ENCODE measurements at places on chromosomes 3 and 15. TPM values are rescaled to one million over a fixed set of nuclear protein-coding genes. Genes with fewer than 3 reads are reported as not detected.

The PHC3 gene
- total RNA-seq, result 34.4 TPM

The GCNT3 gene
- not detected for total RNA-seq

DNA sequence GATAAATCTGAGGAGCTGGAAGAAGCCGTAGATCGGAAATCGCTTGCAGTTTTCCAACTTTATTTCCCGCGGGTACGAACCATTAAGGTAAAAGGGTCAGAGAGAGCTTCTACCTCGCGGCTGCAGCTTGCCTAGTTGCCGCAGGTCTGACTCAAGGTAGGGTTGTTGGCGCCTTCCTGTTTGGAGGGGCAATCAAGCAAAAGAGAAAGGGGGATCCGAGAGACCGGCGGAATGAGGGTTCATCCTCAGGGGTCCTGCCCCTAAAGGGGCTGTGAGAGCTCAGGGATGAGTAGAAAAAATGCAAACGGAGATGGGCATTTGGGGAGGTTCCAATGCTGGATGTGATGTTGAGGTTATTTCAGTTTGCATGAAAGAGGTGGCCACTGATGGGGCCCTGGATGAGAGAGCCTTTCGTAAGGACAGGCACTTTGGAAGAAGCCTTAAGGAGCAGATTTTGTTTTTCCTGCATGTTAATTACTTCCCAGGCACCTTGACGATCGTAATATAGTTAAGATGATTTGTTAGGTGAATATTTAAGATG lies 265.4 kb downstream of the CGGBP1 start:
- DNase-seq, result no peak

The CLCN2 gene
- total RNA-seq, result 6.5 TPM

The EBLN2 gene
- total RNA-seq, result 7.3 TPM

The APOD gene
- 1.8 TPM for total RNA-seq

DNA sequence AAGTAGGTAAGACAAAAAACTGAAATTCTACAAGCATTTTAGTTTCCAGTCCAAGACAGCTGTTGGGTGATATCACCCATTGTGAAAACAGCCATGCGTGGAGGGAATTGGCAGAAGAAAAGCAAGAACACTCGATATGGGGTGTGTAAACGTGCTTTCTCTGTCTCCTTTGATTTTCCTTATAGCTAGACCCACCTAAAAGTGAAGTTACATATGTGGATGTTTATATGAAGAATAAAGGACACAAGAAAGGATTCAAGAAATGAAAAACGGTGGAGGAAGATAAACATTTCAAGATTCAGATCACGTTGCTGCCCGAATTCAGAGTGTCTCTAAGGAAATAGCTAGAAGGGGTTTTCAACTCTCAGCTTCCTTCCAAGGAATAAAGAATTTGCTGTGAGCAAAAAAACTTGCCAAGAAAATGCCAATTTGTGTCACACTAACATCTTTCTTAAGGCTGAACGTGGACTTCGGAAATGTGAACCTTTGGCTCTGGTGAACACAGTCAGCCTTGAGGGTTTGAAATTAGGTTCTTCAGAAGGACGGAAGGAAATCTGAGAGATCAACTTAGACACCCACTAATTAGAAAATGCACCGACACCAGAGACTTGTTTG lies 269.0 kb upstream of the ADAMTS9 start:
- no peak for DNase-seq

DNA sequence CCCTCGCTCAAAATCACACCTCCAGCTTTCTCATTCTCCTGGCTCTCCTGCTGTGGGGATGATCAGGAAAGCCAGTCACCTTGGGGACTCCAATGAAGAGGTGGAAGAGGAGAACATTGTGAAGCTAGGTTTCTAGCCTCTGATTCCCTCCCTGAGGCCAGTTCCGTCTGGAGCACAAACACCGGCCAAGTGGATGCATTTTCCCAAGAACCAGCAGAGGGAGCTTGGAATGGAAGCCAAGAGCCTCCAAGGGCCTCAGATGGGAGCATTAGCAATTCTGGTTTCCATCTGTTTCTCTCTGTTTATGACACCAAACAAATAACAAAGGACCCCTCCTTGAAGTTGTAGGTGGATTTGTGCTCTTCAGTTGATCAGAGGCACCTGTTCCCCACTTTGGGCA lies 40.6 kb upstream of the NMNAT3 start:
- DNase-seq, result no peak

The SPINK8 gene
- not detected for total RNA-seq

DNA sequence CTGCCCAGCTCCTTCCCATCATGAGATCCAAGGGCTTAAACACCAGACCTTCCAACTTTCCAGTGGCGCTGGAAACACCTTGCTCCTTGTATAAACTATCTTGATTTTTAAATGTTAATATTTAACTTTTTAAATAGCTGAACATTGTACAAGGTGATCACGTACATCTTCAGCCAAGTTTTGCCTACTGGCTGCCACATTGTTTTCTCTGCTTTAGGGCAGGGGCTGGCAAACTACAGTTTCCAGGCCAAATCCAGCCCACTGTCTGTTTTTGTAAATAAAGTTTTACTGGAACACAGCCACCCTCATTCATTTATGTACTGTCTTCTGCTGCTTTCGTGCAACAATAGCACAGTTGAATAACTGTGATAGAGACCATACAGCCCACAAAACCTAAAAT lies 27.6 kb upstream of the FOXP1 start:
- DNase-seq, result no peak

The ZNF660 gene
- total RNA-seq, result 1.5 TPM

The ALDH1A2 gene
- 34.9 TPM for total RNA-seq

The LDHAL6B gene
- total RNA-seq, result not detected

The CHST13 gene
- total RNA-seq, result not detected

- DNase-seq, result no peak
Measured at GRCh38 chr15:57048930-57049549, 130.6 kb downstream of the TCF12 start.

DNA sequence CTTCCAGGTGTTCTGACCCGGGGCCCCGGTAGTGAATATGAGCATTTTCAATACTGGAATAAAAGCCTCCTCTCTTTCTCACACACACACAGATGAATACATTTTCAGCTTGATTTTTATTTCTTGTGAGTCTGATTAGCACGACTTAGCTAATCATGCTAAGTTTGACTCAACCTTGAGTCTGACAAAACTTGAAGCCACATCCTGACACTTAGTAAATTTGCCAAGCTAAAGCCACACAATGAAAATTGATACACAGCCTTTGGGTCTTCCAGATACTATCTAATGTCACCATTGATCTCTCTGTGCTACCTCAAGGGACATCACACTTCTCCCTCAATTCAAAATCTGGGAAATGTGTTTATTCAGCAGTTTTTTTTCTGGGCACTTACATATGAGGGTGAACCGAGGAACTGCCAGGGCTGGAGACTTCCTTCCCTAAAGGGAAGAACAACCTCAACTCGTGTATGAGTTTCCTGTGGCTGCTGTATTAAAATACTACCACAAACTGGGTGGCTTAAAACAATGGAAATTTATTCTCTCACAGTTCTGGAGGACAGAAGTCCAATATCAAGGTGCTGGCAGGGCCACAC lies 18.6 kb downstream of the TMEM266 start:
- DNase-seq, result no peak

The TPRG1 gene
- not detected for total RNA-seq

The ANKRD63 gene
- not detected for total RNA-seq

GRCh38 chr3:13616359-13616758 lies 67.4 kb downstream of the FBLN2 start:
- no peak for DNase-seq

The GRK7 gene
- not detected for total RNA-seq

The WWTR1 gene
- 262 TPM for total RNA-seq

- DNase-seq, result no peak
Measured at GRCh38 chr3:114668099-114668498, 374.3 kb downstream of the TIGIT start.

The LMAN1L gene
- not detected for total RNA-seq

DNA sequence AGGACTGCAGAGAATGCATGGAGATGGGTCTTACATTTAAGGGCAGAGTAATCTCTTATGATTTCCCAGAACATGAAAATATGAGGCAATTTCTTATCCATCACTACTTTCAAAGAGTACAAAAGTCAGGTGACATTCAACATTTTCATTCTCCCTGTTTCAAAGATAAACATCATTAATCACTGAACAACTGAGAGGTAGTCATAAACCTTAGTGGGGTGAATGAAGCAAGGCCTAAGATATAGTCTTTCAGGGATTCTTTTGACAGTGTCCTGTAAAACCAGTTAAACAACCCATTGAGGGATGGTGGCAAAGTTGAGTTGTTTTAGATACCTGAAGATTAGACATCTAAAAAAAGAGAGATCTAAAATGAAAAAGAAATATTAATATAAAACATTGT lies 271.6 kb upstream of the CBLB start:
- no peak for DNase-seq

The ARL13B gene
- 12.7 TPM for total RNA-seq

DNA sequence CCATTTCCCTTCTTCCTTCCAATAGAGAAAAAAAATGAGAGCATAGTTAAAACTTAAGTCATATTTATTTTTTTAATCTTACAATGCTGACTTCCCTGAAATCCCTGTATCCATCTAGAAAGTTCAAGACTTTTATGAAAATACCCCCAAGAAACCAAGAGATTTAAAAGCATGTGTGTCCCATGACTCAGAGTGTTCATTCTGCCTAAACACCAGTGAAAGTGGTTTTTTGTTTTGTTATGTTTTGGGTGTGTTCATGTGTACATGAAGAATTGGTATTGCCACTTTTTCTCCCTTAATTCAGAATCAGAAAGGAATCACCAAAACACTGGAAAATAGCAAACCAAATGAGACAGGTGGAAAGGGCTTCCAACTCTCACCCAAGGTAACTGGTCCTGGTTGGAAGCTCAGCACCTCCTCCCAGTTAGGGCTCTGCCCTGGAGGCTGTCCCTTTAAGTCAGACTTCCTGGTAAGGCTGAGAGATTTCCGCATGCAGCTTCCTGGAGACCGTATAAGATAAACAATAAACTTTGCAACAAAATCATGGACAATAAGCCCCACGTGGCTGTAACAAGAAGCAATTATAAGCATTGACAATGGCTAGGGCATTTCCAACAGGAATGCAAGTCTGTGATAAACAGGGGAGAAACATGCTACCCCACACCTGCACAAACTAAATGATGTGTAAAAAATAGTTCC lies 121.9 kb upstream of the ARHGEF3 start:
- peak; percentile 97 for DNase-seq

DNA sequence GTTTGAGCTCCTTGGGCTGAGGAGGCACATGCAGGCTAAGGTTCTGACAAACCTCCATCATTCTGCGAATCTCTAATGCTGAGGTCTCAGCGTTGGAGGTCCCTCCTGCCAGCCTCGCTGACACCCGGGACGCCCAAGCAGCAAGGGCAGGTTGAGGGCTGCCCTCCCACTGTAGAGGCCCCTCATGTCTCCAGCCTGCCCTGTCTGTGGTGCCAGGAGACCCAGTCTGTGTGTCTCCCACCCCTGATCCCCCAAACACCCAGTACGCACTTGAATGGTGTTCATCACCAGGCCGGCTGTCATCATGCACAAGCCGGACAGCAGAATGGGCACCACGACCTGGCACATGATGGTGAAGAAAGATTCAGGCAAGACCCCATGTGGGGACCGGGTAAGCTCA lies 27.8 kb downstream of the SLC41A3 start:
- no peak for DNase-seq

The STRIT1 gene
- total RNA-seq, result not detected

The DCUN1D1 gene
- total RNA-seq, result 35.0 TPM

GRCh38 chr3:141116721-141117120 lies 65.6 kb downstream of the SPSB4 start:
- no peak for DNase-seq

The KCNAB1 gene
- 11.7 TPM for total RNA-seq

DNA sequence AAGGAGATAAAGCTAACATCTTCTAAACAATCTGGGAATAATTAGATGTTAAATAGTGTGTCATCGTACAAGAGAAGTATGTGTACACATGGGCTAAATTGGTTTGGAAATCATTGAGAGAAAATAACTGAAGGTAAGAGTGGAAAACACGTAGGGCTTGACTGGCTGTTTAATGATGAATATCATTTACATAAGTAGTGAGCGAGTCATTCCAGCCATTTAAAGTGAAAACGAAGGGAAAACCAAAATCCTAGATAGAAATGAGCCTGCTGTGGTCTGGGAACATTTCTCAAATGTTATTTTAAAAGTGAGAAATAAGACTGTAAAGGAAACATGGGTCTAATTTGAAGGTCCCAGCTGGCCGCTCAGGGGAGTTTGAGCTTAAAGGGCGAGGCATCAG lies 41.9 kb upstream of the KCNMB2 start:
- DNase-seq, result no peak

DNA sequence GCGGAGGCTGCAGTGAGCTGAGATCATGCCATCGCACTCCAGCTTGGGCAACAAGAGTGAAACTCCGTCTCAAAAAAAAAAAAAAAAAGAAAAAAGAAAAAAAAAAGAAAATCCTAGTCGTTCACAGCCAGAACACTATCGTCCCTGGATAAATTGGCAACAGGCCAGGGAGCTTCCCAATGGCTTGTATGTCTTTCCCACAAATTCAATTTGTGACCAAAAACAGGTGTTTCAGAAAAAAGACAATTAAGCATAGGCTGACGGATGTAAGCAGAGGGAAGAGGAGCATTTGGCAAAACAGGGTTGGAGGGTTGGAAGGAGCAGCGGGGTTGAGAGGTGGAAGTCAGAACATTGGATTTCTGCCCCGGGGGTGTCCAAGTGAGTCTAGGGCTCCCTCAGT lies 8.5 kb downstream of the EPB42 start:
- DNase-seq, result no peak

- peak; percentile 56 for DNase-seq
Measured at GRCh38 chr3:186901135-186901734, 29.1 kb upstream of the ST6GAL1 start.

The LRRC3B gene
- total RNA-seq, result not detected

The P4HTM gene
- total RNA-seq, result 26.9 TPM

DNA sequence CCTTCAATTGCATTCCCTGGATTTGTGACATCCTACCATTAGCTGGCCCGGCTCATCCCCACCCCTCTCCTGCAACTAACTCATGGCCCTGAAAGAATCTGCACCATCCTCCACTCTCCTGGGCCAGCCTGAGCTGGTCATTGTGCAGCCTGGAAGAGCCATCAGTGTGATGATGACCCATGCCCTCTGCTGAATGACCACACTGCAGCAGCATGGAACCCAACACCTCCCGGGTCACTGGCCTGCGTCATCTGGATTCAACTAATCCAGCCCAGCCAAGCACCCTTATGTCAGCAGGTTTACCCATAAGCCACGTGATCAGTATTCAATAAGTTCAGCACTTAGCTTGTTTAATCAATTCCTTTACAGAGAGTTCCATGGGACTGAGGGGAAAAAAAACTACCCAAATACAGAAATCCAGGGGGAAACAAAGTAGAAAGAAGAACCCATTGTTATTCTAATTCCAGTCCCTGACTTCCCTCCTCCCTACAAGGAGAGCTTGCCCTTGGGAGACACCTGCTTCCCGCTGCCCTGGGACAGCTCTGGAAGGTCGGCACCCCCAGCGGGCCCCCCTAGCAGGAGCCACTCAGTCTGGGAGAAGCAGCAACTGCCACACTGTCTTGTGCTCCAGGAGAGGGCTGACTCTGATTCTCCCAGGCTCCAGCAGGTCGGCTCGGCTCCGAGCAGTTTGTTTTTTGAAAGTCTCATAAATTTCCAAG lies 309.1 kb upstream of the TLE3 start:
- DNase-seq, result no peak

DNA sequence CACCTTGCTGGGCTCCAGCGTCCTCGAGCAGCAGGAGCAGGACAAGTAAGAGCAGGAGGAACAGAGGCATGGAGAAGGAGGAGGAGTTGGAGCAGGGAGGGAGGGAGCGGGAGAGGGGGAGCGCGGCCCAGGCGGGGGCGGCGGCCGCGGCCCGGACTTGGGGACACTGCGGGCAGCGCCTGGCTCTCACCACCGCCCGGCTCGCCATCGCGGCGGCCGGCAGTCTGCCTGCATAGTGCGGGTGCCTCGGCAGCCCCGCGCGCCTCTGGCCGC lies 440 bp downstream of the DCBLD2 start:
- peak; percentile 70 for DNase-seq

The OIP5 gene
- total RNA-seq, result 11.4 TPM

The PAK6 gene
- not detected for total RNA-seq

Measured in endothelial cell of umbilical vein (primary cell).